ENCODE measurements at places on chromosomes 3 and 15. TPM values are rescaled to one million over a fixed set of nuclear protein-coding genes. Genes with fewer than 3 reads are reported as not detected.

DNA sequence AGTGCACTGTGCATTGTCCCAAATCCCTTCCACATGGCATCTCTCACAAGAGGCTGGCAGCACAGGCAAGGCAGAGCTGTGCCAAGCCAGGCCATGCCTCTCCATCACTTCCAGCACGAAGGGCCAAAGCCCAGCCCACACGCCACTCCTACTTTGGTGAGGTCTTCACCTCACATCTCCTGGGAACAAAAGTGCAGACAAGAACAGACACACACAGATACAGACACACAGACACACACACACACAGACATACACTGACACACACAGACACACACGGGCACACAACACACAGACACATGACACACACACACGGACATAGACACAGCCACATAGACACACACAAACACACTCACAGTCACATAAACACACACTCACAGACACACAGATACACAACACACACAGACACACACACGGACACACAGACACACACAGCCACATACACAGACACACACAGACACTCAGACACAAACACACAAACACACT lies 233.3 kb downstream of the UACA start:
- no peak for DNase-seq

GRCh38 chr15:61091289-61091616 lies 137.8 kb downstream of the RORA start:
- DNase-seq = no peak

DNA sequence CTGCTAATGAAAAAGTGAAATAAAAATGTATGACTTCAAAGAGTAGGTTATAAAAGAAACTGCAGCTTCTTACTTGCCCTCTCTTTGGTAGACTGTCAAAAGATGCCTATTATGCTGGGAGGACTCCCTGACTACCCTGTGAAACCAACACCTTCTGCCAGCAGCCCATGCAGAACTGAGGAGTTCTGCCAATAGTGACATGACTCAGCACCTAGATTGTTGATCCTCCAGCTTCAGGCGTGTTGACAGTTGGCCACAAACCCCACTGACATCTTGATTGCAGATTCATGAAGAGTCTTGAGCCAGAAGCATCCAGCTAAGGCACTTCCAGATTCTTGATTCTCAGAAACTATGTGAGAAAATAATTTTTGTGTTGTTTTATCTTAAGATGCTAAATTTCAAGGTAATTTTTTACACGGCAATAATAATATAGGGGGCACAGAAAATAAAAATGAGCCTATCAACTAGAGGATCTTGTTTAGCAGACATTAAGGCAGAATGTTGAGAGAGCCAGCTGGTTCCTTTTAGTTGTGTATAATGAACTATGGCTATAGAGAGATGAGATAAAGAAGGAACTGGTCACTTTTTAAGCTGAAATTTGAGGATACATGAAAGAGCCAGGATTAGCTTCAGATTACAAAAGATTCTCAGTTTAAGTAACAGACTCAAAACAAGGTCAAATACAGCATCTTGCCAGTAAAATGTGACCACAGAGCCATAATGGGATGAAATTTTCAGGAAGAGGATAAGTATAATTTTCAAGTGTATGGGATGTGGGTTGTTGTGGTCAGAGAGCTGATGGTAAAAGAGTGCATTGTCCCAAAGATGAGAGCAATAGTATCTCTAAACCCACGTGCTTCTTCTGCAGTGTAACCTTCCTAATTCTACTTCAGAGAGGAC lies 588.7 kb upstream of the CBLB start:
- peak; percentile 90 for DNase-seq

DNA sequence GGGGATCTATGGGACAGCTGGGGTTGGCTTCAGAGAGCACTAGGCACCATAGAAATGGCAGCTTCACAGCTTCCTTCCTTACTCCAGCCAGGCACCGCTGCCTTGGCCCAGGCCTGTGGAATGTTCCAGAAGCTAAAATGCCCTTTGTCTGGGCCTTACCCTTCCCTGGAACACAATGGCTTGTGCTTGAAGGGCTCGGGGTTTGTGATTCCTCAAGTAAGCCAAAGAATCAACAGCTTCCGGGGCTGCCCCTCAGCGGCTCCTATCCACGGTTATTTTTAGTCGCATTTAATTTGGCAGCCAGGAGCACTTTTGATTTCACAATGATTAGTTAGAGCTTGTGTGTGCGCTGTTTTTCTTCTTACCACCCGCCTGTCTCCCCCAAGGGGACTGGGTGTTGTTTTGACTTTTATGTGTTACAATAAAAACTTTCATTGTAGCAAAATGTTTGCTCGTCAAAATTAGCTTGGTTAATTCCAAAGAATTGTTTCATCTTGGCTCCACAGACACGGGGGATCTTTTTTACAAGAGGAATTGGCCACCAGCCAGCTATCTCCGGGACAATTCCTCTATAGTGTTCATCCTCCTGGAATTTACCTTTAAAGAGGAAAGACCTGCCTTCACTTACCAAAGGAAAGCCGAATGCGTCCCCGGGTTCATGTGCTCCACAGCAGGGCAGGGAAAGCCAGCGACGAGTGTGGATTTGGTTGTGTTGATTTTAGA lies 73.8 kb downstream of the TLE3 start:
- DNase-seq = peak; percentile 36

GRCh38 chr3:110405830-110406585 lies 665.6 kb upstream of the NECTIN3 start:
- no peak for DNase-seq

ADCY5 gene
- total RNA-seq = 0.56 TPM

DNA sequence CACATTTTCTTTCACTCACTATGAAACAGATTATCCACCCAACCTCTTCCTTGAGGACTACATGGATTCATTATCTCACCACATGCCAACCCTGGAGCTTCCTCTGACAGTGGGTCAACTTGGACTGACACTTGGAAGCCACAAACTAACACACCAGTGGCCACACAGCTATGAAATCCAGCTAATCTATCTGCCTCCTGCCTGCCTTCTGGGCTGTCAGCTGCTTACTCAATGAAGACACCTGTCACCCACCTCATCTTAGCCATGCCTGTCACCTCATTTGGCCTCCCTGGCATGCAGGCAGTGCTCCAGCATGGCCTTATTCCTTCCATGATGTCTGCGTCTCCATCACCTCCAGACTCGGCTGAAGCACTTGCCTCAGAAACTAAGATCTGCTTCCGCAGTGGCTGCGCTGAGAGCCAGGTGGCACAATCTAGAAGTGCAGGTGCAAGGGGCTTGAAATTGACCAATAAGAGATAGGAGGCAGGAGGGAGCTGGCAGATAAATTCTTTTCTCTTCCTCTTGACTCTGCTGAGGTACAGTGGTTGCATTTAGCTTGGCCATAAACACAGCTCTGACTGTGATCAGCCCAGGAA lies 105.2 kb upstream of the RNF7 start:
- no peak for DNase-seq

- DNase-seq = no peak
These were observed 10.3 kb upstream of the ARID3B start for GRCh38 chr15:74530771-74531143.

CCDC39 gene
- not detected for total RNA-seq

Data from IMR-90 (cell line).